ENCODE measurements at places on chromosomes 7 and 10.

- DNase-seq = no peak
Observed at GRCh38 chr10:1558906-1559305, 178.4 kb downstream of the ADARB2 start.

DNA sequence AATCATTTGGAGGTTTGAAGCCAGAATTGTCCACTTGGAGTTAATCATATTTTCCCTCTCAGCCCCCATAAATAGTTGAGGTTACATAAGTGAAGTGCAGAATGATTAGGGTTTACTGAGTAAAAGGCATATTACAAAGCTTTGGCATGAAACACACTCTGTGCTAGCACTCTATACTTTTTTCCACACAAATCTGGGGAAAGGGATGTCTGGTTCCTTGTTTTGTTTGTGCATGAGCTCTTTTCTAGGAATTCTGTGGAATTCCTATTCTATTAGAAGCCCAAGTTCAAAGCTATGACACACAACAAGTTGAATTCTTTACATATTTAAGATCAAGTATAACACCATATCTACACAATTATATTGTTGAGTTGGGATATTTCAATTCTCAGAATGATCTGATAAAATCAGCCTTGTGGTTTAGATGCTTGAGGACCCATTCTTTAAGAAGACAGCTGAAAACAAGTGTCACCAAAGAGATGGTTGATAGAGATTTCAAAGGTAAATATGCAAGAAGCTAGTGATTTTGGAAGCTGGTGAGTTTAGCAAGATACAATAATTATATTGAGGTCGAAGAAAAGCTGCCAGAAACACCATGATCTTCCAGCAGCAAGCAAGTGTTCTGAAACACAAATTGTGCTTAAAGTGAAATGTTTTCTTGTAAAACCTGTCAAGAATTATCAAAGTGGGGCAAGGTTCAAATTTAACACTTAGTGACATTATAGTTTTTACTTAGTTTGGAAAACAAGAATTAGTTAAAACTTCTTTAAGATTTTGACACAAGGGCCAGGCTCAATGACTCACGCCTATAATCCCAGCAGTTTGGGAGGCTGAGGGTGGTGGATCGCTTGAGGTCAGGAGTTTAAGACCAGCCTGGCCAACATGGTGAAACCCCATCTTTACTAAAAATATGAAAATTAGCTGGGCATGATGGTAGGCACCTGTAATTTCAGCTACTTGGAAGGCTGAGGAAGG is 122.6 kb downstream of the INHBA start:
- no peak for DNase-seq

GRCh38 chr10:72134785-72135767 is 46.7 kb upstream of the SPOCK2 start:
- DNase-seq = no peak

GRCh38 chr10:52740913-52741675 is 31.5 kb downstream of the MBL2 start:
- peak; percentile 40 for DNase-seq

Measured in activated CD4-positive, alpha-beta T cell treated with anti-CD3 and anti-CD28 coated beads, Interleukin-2, amount 50 U/mL, for 48 hours (primary cell).